ENCODE measurements at places on chromosomes 3 and 15.
A peak's percentile ranks its signal among the peaks of the same experiment; 100 is the strongest.

DNA sequence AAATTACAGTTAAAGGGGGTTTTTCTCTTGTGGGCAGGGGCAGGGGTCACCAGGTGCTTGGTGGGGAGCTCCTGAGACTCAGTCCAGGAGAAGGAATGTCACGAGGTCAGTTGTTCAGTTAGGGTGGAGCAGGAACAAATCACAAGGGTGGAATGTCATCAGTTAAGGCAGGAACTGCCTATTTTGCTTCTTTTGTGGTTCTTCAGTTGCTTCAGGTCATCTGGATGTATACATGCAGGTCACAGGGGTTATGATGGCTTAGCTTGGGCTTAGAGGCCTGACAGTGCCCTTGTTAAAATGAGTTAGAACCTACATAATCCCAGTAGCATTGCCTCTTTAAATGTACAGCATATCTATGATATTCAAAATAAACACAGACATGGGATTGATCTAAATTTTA is 120.2 kb upstream of the CHD2 start:
- DNase-seq = no peak

DNA sequence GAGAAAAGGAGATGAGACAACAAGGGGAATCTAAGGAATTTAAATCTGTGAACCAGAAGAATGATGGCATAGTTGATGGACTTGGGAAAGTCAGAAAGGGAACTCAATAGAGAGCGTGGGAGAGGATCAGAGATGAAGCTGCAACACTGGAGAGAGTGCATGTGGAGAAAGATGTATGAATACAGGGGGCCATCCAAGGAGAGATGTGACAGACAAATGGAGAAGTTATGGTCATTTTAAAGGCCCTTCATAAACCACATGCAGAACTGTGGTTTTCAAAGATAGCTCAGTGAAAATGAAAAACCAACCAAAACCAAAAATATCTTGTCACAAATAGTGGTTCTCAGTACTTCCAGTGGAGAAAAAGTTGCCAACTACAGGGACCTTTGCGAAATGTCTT is 265.2 kb downstream of the SUCLG2 start:
- no peak for DNase-seq

DNA sequence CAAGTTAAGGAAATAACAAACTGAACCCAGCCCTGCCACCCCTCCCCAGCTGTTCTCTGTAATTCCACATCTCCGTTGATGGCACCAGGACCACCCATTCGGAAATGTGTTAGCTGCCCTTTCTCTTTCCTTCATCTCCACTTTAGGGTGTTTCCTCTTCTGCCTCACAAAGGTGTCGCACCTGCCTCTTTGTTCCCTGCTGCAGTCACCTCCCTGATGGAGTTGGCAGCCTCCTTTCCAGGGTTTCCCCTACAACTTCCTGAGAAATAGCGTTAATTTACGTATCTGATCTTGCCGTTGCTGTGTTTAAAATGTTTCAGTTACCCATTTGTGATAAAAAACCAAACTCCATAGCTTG is 57.3 kb downstream of the GPR171 start:
- no peak for DNase-seq

DNA sequence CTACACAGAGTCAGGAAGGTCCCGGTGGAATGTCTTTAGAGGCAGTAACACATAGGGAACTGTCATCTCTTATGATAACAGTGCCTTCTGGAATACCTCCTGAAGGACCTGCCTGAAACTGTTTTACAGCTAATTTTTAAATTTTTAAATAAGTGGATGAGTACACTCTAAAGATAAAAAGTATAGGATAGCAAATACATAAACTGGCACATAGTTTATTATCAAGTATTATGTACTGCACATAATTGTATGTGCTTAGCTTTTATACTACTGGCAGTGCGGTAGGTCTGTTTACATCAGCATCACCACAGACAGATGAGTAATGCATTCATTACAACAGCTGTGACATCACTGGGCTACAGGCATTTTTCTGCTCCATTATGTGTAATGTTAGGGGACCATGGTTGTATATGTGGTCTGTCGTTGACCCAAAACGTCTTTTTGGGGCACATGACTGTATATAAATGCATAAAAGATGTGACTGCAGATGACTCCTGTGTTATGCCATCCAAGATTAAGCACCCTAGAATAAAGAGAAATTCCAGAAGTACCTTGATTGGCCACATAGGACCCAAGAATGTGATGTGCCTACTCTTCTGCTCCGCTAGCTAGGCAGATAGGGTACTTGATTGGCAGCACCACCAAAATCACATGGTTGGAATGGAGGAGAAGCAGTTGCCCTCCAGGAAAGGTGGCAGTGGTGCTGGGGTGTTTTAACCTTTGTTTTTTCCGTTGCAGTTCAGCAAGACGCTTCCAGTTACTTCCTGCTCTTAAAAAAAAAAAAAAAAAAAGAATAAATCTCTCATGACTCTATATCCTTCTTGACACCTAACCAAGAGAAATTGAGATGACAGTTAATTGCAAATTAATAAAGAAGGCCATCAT is 3.3 kb downstream of the VPS8 start:
- DNase-seq = peak; percentile 94

DNA sequence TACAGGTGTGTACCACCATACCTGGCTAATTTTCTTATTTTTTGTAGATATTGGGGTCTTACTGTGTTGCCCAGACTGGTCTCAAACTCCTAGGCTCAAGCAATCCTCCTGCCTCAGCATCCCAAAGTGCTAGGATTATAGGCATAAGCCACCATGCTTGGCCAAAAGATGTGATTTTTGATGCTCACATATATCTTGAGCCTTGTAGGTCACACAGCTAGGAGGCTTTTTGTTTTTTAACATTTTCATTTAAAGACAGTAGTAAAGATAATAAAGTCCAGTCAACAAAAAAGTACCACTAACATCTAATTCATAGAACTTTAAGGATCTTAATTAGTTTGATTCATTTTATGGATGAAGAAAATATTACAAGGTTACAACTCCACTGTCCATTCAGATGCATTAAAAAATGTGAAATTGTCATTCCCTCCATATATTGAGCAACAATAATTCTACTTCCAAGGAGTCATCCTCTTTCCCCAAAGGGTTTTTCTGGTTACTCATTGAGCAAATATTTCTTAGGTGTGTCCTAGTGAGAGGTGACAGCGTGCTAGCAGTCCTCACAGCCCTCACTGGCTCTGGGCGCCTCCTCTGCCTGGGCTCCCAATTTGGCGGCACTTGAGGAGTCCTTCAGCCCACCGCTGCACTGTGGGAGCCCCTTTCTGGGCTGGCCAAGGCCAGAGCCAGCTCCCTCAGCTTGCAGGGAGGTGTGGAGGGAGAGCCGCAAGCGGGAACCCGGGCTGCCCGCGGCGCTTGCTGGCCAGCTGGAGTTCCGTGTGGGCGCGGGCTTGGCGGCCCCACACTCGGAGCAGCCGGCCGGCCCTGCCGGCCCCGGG is 8.3 kb upstream of the TASOR start:
- DNase-seq = no peak

DNA sequence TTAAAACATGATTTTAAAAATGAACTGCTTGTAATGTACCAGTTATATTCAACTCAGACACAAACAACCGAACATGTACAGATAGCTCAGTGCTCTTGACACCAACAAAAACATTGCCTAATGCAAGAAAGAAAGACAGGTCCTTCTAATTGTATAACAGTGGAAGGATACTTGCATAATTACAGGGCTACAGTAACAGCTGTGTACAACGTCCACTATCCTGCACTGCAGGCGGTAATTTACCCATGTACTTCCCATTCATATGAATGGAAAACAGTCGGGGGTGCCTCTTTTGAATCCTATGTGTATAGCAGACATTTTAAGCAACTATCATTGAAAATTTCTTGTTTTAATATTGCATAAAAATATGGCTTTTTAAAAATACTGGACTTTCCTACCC is 41.1 kb upstream of the PLSCR5 start:
- no peak for DNase-seq

GRCh38 chr3:104564045-104564643 is 802.6 kb upstream of the ALCAM start:
- peak; percentile 63 for DNase-seq

DNA sequence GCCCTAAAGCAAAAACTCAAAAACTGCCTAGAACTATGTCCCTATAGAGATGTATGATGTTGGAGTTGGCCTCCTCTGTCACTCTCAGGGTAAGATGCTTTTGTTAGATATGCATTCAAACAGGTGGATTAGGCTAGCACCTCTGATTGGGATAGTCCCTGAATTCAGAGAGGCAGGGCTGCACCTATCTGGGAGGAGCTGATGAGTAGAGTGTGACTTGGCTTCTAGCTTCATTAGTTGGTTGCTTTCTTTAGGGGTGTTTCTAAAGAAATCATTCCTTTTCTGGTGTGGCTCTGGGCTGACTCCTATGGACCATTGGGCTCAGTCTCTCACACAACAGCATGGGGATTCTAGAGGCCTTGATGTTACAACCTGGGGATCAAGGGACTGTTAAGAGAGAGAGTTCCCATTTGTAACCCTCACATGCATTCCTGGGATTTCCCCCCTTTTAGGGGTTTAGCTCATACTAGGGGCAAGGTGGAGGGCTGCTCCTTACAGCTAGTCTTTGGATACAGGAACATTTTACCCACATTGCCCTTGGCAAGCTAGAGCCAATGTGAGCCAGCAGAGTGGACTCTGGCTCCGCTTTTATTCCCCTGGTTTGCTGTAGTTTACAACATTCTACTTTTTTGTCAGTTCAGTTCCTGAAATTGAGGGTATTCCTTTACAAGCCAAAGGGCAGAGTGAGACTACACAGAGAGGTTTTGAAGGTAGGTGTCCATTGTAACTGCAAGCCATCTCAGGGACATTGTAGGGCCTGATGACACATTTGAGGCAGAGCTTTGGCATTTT is 7.5 kb downstream of the ZNF592 start:
- DNase-seq = no peak

DNA sequence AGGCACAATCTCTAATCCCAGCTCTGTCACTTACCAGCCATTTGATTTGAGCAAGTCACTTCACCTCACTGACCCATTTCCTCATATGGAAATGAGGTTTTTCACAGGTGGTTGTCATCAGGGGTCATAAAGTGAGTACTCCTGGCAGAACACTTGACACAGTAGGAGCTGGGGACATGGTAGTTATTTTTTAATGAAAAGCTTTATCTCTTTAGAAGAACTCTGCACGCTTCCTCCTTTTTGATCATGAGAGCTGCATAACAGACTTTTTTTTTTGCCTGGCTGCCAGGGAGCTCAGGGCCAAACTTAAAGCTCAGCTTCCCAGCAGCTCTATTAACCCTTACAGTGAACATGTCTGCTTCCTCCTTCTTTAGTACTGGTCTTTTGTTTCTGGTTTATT is 8.4 kb downstream of the VWA5B2 start:
- DNase-seq = no peak

DNA sequence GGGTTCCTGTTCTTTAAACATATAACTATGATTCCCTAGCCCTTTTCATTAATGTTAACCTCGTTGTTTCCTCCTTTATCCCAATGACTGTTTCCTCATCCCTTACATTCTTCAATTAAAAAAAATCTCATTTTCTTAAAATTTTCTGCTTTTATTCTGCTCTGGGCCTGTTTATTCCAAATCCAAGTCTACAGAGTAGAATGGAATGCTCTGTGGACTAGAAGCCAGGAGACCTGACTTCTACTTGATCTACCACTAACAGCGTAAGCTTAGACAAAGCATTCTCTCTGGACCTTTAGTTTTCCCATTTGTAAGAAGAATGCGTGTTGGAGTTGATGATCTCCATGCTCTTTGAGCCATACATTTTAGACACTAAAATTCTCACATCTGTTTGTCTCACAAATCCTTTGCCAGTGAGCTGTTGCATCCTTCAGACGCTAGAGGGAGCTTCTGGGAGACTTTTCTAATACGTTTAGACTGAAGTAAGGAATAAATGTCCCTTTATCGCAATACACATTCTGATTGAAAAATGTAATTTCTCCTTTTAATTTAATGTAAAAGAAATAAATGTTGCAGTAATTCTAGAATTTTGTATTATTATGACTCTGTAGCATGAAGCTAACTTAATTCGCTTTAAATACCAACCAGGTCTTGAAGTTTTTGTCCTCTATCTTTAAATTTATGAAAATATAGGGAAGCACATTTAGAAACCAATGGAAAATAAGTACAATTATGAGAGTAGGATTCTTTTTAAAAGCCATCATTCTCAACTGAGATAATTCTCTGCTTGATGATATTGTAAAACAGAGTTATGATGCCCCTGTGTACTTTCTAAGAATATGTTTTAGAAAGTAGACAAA is 21.7 kb upstream of the GMNC start:
- peak; percentile 66 for DNase-seq

- no peak for DNase-seq
Observed at GRCh38 chr3:7709376-7710082, 792.1 kb upstream of the LMCD1 start.

DNA sequence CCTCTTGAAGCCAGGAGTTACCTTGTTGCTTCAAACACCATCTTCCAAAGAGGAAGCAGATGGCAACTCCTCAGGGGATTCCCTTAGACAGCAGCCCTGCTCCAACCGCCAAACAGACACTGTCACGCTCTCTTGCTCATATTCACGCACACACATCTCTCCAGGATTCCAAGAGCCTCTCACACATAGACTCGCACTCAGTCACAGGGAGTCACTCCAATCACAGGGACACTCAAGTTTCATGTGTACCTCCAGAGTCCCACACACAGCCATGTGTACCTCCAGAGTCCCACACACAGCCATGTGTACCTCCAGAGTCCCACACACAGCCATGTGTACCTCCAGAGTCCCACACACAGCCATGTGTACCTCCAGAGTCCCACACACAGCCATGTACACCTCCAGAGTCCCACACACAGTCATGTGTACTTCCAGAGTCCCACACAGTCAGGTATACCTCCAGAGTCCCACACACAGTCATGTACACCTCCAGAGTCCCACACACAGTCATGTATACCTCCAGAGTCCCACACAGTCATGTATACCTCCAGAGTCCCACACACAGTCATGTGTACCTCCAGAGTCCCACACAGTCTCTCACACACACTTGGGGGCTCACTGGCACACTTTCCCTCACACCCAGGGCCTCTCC is 6.1 kb downstream of the VWA5B2 start:
- no peak for DNase-seq

DNA sequence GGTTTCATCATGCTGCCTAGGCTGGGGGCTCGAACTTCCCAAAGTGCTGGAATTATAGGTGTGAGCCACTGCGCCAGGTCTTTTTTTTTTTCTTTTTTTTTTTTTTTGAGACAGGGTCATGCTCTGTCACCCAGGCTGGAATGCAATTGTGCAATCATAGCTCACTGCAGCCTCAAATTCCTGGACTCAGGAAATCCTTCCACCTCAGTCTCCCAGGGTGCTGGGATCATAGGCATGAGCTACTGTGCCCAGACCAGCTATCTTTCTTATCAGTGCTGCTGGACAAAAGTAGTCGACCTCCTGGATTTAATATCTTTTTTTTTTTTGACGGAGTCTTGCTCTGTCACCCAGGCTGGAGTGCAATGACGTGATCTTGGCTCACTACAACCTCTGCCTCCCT is 60.8 kb downstream of the TFDP2 start:
- DNase-seq = peak; percentile 3

GRCh38 chr15:39645138-39645975 is 64.5 kb downstream of the THBS1 start:
- DNase-seq = no peak

- DNase-seq = peak; percentile 89
Observed at GRCh38 chr15:80773122-80773551, 6.0 kb upstream of the CEMIP start.
